ENCODE measurements at places on chromosomes 6 and 20.

DNA sequence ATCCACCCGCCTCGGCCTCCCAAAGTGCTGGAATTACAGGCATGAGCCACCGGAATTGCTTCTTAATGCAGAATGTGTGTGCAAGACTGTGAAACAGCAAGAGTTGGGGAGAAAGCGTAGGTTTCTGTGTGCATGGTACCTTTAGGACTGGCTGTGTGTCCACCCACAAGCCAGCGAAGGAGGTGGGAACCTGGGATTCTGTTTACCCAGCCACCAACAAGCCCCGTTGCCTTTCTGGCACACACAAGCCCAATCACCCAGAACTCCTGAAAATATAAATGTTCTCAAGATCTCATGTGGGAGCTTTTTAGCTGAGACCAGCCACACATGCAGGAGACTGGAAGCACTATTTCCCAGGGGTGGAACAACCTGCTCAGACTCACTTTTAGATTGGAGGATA lies 4.9 kb upstream of the RNF24 start:
- no peak for DNase-seq

GRCh38 chr20:10984913-10985312 lies 311.1 kb upstream of the JAG1 start:
- no peak for DNase-seq

- no peak for DNase-seq
Measured at GRCh38 chr6:48389146-48390043, 278.4 kb upstream of the PTCHD4 start.

GRCh38 chr6:105320765-105321164 lies 82.1 kb downstream of the PREP start:
- no peak for DNase-seq

GRCh38 chr6:12266571-12266970 lies 23.6 kb upstream of the EDN1 start:
- DNase-seq, result no peak

DNA sequence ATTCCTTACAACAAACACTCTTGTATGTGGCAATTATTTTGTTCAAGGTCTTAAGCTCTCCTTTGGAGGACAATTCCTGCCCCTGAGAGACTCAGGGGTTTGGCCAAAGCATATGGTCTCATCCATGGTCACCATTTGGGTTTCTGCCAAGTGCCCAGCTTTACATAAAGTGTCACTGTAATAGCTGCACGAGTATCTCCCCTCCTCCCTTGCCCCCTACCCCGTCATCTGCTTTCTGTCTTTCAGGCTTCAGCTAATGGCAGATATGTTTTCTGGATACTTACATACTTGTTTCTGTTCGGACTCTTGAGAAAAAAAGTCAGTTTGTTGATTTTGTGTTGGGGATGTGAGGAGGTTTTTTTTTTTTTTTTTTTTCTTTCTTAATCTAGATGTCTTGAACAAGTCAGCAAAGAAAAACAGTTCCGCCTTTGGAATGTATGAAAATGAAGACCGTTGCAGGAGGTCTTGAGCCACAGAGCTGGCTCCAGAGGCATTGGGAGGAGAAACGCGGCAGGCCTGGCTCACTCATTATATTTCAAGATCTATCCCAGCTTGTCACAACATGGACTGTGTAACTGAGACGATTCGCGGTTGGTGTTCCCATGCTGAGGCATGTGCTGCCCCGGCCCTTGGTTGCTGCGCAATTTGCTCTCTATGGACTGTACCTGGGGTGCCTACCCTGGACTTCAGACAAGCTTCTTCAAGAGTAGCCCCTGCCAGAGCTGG lies 32.6 kb upstream of the STX16 start:
- DNase-seq, result no peak

GRCh38 chr6:107509506-107509905 lies 19.6 kb downstream of the SOBP start:
- no peak for DNase-seq

DNA sequence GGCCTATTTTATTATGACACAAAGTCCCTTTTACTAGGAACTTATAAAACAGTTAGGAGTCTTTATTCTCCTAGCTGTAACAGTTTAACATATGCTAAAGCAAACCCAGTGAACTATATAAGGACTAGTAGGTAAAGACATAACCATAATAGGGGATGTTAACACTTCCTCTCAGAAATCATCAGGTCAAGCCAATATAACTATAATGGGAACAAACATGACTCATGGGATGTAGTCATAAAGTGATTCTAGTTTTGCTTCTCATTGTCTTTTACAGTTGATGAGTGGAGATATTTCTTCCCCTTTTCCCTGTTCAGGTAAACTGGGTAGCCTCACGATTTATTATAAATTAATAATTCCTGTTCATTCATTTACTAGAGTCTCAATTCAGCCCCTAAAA lies 9.7 kb downstream of the PTCHD4 start:
- DNase-seq, result no peak

DNA sequence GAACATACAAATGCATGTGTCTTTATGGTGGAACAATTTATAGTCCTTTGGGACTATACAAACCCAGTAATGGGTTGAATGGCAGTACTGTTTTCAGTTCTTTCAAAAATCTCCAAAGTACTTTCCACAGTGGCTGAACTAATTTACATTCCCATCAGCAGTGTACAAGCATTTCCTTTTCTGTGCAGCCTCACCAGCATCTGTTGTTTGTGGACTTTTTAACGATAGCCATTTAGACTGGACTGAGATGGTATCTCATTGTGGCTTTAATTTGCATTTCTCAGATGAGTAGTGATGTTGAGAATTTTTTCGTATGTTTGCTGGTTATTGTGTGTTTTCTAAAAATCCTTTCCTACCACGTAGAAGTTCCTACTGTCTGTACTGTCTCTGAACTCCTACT lies 327.2 kb upstream of the ZFP64 start:
- DNase-seq, result no peak

DNA sequence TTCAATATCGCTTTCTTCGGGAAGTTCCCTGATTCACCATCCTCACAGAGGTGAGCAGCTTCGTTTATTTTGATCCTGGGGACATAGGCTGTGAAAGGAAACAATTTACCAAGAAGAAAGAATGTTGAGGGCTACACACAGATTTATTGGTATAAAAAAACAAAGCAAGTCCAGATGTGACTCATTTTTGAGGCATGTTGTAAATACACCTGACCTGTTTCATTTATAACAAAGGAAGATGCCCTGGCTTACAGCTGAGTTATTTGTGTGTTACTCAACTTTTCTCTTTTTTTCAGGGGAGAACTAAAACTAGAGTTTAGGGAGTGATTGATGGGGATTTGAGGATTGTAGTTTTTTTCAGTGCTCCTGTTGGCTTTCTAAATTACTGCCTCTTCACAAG lies 489.5 kb downstream of the CBLN4 start:
- DNase-seq, result no peak

GRCh38 chr20:32560989-32561830 lies 23.9 kb downstream of the NOL4L start:
- DNase-seq, result no peak

- DNase-seq, result no peak
Measured at GRCh38 chr20:34946661-34947060, 8.9 kb downstream of the GSS start.

DNA sequence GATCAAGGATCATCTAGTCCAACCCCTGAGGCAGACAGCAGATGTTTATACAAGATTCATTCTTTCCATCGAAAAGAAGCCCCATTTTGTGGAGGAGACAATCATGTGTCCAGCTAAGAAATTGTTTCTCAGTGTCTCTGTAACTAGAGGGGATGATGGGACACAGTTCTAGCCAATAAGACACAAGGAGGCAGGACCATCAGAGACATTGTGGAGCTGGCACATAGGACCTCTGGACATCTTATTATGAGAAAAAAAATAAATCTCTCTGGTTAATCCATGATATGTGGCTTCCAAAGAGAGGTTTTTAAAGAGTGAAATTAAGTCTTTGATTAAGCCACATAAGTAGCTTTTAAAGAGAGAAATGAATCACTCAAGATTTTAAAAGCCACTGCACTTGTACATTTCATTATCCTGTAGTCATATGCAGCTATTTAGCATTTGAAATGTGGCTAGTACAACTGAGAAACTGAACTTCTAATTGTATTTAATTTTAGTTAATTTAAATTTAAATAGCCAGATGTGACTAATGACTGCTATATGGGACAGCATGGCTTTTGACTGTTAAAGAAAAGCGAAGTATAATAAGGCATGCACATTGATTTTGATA lies 176.8 kb downstream of the TASP1 start:
- DNase-seq, result no peak

- DNase-seq, result no peak
Measured at GRCh38 chr20:35290186-35290886, 1.9 kb downstream of the FAM83C start.

DNA sequence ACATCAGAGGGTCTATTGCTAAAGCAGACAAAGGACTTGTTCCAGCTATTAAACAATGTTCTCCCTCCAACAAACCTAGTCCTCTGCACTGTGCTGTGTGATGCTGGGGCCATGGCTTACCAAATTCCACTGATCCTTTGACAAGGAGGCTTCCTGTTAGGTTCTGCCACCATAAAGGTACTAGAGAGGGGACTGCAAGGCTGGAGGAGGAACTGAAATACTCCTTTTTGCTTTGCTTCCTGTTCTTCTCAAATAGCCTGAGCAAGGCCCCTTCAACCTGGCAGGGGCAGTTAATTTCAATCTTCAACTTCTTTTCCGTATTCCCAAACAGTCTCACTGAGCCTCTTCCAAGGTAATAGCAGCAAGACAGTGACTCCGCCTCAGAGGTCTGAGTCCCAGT lies 286.4 kb upstream of the IRAK1BP1 start:
- no peak for DNase-seq

- DNase-seq, result no peak
Measured at GRCh38 chr20:58306421-58307261, 2.9 kb upstream of the RAB22A start.

GRCh38 chr6:33469661-33470060 lies 15.3 kb downstream of the ZBTB9 start:
- no peak for DNase-seq

DNA sequence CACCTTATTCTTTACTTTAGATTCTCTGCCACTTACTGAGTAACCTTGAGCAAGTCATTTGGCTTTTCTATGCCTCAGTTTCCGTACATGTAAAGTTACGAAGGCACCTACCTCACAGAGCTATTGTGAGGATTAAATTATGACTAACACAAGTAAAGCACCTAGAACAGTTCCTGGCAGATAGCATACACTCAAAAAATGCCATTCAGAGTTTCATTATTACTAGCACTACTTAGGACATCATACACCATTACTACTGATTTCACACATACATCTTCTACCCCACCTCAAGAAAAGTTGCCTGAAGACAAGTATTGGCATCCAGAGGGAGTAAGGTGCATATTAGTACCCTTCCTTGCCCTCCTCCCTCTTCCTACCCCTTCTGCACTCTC lies 107.8 kb downstream of the OGFRL1 start:
- no peak for DNase-seq

DNA sequence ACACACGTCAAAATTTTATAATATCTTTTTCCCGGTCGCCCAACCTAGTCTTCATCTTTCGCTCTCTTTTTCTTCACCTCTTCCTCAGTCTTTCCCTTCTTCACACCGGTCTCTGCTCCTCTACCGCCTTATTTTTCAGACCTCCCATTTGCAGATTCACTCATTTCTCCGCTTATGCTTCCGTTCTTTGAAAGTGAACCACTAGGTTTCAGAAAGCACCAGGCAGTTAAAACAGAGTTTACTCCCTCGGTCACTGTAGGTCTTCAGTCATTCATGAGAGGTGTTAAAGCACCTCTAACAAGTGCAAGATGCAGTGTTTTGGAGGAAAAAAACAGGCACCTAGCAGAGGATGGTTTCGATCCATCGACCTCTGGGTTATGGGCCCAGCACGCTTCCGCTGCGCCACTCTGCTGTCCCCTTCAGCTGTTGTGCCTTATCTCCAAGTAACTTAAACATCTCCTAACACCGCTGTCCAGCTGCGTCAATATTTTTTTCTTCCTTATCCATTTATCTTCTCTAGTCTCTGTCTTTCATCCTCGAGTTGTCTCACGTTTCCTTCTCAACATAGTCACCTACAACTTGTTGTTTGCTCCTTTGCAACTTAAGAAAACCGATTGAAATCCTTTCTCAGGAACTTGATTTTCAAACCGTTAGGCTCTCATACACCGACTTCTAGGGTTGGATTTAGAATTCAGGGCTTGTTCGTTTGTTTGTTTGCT lies 119.7 kb upstream of the ZNF184 start:
- no peak for DNase-seq

GRCh38 chr6:135703007-135703406 lies 148.5 kb upstream of the PDE7B start:
- no peak for DNase-seq

GRCh38 chr6:108465098-108465495 lies 95.6 kb upstream of the FOXO3 start:
- DNase-seq, result no peak

DNA sequence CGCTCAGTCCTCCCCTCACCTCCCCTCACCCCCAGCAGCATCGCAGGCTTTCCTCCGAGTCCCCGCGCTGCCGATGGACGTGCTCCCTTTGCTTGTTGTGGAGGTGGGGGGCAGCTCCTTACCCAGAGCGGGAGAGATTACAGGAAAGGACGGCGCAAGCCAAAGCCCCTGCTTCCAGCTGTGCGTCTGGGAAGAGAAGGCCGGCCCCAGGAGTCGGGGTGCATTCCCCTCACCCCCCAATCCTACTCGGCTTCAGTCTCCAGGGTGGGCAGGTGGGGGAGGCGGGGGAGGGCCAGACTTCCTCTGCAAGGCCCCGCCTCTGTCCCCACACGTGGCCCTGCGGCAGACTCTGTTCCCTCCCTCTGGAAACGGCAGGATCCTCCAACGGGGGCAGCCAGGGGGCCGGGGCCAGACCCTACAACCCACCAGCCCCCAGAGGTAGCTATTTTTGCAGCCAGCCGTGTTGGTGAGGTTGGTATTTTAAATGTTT lies 43.6 kb downstream of the NTSR1 start:
- no peak for DNase-seq

GRCh38 chr6:105021399-105021798 lies 64.5 kb downstream of the LIN28B start:
- no peak for DNase-seq

DNA sequence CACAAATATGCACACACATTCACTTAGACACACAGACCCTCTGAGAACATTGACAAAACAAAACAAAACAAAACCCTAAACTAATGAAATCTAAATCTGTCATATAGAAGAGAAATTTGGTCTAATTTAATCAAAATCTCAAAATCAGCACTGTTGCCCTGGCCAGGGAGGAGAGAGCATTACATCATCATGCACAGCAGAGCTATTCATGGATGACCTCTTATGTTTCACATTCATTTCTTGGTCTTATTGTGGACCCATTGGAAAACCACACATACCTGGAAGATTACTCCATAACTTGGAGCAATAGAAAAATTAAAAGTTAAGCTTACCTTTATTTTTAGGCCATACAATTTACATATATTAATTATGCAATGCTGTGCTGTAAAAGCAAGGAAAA lies 1223.6 kb upstream of the GJE1 start:
- no peak for DNase-seq

DNA sequence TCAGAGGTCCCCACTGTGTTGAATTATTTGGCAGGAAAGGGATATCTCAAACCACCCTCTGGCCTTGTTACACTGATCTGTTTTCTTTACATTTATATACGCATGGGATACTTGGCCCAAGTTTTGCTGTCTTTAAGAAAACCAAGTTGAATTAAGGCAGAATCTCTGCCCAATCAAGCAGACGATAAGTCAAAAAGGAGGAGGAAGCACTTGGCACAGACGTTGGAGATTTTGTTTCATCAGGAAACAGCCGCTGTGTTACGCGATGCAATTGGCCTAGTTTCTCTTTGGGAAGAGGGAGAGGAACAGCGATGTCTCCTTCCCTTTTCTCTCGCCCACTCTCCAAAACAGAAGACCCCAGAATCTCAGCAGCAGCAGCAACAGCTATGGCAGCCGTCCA lies 20.2 kb upstream of the NAA20 start:
- no peak for DNase-seq

GRCh38 chr6:34196116-34196832 lies 40.4 kb upstream of the HMGA1 start:
- peak; percentile 66 for DNase-seq

- DNase-seq, result no peak
Measured at GRCh38 chr6:55290736-55291135, 36.5 kb upstream of the GFRAL start.

Data from caudate nucleus (tissue), 63 donors.